SK-N-MC (cell line): ENCODE measurements at places on chromosomes 1 and 21.

DNA sequence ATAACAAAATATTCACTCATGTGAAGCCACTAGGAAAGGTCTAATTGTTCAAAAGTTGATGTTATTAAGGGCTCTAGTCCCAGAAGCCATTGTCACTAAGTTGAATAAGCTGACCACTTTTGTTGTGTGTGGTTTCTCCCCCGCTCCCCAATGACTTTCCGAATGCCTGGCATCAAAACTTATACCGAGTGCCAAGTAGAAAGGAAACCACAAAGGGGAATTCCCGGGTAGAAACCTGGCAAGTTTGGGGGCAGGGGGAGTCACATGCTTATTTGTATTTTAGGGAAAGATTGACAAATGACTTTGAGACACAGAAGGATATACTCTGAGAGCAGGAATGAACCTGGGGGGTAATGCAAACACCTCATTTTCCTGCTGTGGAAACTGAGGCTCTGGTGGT, 154.1 kb downstream of the TGFBR3 start:
- no peak for DNase-seq

DNA sequence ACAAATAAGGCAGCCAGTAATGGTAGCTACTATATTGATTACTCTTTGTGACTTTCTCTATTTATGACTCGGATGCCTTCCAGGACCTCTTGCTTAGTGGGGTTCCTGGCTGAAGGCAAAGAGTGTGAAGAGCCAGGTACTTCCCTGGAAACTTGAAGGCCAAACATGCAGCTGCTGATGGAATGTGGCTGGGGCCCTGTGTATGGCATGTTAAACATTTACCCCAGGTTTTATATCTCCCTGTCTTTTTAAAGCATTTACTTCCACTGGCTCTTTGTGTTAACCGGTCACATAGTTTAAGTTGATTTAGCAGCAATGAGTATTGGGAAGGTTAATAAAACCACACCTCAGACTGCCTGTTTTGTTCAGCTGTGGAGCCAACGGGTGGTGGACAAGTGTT, 45.7 kb upstream of the PAXBP1 start:
- no peak for DNase-seq

DNA sequence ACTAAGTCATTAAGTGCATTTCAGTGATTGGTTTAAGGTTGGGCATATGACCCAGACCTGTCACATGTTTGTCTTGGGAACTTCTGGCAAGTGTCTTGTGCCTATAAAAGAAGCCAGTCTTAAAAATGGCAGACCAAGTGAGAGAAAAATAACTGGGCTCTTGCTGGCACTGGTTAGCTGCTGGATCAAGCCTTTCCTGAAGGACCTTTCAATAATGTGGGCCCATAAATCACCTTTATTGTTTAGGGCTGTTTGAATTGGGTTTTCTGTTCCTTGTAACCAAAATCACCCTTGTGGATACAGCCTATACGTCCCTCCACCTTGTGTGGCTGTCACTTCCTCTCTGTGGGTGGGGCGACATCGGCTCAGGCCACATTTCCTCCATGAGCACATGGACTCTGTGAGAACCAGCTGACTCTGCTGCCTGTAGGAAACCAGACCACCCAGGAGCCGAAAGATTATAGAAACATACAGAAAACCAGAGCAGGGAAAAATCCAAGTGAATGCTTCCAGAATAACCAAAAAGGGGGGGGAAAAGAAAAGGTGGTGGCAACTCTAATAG, 25.6 kb upstream of the WNT4 start:
- DNase-seq = no peak

GRCh38 chr1:228154021-228154669, 4.4 kb downstream of the GJC2 start:
- DNase-seq = no peak

DNA sequence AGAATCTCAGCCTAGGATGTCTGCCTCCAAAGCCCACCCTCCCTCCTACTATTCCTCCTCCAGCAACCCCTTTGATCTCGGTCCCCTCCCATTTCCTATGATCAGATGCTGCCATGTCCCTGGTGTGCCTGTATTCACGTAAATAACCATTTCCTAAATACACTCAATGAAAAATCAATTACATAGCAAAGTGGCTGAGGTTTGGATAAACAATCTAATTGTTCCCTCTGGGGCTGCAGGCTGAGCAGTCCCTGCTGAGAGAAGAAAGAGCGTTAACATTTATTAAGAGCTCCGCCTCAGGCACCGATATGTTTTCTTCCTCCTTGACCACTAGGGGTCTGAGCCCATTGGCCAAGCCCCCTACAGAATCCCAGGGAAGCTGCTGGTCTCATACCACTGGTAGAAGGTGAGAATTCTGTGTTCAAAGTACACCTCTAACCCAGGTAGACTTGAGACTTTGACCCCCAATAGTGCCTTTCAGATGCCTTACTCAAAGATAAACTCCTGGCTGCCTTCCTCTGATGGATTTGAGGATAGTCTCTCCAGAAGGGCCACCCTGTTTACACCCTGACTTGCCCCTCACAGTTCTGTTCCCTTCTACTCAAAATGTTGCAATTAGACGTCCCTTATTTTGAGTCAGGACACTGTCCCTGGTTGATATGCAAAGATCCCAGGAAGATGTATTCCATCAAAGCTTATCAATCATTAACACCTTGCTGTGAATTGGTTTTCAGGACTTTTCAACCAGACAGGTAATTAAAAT, 33.9 kb upstream of the CAMK1G start:
- no peak for DNase-seq

- DNase-seq = no peak
These were observed 1.2 kb upstream of the WNT3A start for GRCh38 chr1:228005511-228006033.

GRCh38 chr1:107842241-107842640, 122.7 kb downstream of the VAV3 start:
- DNase-seq = no peak

GRCh38 chr1:49251019-49251784, 474.5 kb upstream of the BEND5 start:
- DNase-seq = no peak

GRCh38 chr1:15314328-15315281, 67.6 kb downstream of the FHAD1 start:
- DNase-seq = no peak

GRCh38 chr21:16792101-16792500, 720.7 kb upstream of the CXADR start:
- DNase-seq = no peak
